Tibial artery (tissue), 4 donors: ENCODE measurements at places on chromosomes 12 and 14.

DNA sequence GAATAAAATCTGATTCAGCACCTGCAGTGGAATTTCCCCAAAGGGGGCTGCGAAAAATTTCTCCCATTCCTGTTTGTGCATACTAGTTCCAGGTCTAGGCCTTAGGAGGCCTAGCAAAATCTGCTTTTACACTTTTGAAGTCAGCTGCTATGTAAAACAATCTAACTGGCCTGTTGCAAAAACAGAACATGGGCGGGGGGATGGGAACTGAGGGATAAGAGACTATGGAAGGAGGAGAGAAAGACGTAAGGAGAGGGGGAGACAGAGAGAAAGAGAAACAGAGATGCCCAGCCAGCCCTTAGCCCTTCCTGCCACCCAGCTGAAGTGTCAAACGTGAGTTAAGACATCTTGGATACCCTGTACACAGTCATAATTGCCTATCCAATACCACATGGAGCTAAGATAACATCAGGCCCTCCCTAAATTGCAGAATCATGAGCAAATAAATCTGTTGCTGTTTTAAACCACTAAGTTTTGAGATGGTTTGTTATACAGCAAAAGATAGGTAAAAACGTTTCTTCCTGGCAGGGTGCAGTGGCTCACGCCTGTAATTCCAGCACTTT is 45.6 kb downstream of the SPTLC2 start:
- no peak for DNase-seq
- no peak overlapping the region for H3K27ac ChIP-seq
- no peaks in the 10 kb centered on the region for H3K27me3 ChIP-seq
- no peak overlapping the region for H3K4me3 ChIP-seq

DNA sequence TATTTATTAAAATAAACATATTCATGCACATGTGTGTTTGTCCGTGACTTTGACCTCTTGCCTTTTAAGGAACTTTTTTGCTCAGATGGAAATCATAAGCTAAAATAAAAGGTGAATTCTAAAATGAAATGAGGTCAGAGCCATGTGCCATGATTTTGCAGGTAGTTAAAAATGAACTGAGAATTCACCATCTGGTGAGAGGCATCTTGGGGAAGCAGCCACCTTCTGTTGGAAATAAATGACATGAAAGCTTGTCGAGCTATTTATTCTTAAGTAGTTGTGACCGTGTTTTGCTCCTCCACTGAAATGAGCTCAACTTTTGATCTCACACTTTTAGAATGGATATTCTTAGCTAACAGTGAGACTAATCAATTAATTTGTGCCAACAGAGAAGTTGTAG is 56.8 kb upstream of the CNOT2 start:
- H3K36me3 ChIP-seq = no peaks in the 10 kb centered on the region
- no peak for DNase-seq
- no peaks in the 10 kb centered on the region for H3K27me3 ChIP-seq
- H3K4me1 ChIP-seq = no peaks in the 10 kb centered on the region
- no peak overlapping the region for H3K27ac ChIP-seq

GRCh38 chr12:5478081-5478706 is 46.3 kb downstream of the NTF3 start:
- H3K4me3 ChIP-seq = no peak overlapping the region
- no peak for DNase-seq
- peaks cover 4% of the 10 kb centered on the region for H3K4me1 ChIP-seq
- H3K27me3 ChIP-seq = no peaks in the 10 kb centered on the region

- no peak overlapping the region for H3K4me3 ChIP-seq
- DNase-seq = no peak
- no peaks in the 10 kb centered on the region for H3K27me3 ChIP-seq
- H3K4me1 ChIP-seq = no peaks in the 10 kb centered on the region
Measured at GRCh38 chr12:77816196-77816595, 14.5 kb upstream of the NAV3 start.

GRCh38 chr14:91918186-91918883 is 29.2 kb downstream of the FBLN5 start:
- DNase-seq = no peak
- H3K27me3 ChIP-seq = no peaks in the 10 kb centered on the region
- H3K4me1 ChIP-seq = peaks cover 52% of the 10 kb centered on the region
- H3K36me3 ChIP-seq = no peaks in the 10 kb centered on the region
- H3K27ac ChIP-seq = peak overlapping the region; percentile 60

DNA sequence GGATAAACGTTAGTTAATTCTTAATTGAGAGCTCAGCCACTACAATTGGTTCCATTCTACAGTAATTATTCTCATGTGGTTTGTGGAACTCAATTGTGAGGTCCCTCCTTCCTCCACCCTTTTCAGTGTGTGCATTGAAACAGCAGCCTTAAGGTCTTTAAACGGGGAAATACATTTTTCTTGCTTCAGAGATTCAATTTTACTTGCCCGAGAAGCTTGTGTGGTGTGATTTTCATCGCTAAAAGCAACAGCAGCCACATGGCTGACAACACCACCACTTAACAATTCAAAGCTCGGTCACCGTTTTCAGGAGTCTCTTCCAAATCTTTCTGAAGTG is 733 bp upstream of the PPFIBP1 start:
- peak overlapping the region; percentile 78 for H3K4me3 ChIP-seq
- peaks cover 25% of the 10 kb centered on the region for H3K4me1 ChIP-seq
- DNase-seq = no peak
- H3K27me3 ChIP-seq = no peaks in the 10 kb centered on the region
- H3K36me3 ChIP-seq = no peaks in the 10 kb centered on the region

DNA sequence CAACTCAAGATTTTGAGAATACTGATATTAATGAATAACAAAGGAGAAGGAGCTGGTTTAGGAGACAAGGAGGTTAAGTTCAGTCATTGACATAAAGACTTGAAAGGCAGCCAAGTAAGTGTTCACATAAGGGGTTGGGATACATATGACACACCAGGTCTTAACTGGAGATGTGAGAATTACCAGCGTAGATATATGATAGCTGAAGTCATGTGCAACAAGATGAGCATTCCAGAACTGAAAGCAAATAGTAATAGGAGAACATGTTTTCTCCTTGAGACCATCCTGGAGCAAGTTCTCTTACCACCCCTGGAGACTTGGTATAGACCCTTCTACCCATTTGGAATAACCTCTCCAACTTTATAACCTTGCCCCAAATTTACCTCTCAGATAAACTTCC is 43.3 kb upstream of the NPFF start:
- H3K27ac ChIP-seq = no peak overlapping the region
- no peaks in the 10 kb centered on the region for H3K4me1 ChIP-seq
- peaks cover 34% of the 10 kb centered on the region for H3K36me3 ChIP-seq
- no peak for DNase-seq
- no peak overlapping the region for H3K4me3 ChIP-seq
- H3K27me3 ChIP-seq = no peaks in the 10 kb centered on the region

DNA sequence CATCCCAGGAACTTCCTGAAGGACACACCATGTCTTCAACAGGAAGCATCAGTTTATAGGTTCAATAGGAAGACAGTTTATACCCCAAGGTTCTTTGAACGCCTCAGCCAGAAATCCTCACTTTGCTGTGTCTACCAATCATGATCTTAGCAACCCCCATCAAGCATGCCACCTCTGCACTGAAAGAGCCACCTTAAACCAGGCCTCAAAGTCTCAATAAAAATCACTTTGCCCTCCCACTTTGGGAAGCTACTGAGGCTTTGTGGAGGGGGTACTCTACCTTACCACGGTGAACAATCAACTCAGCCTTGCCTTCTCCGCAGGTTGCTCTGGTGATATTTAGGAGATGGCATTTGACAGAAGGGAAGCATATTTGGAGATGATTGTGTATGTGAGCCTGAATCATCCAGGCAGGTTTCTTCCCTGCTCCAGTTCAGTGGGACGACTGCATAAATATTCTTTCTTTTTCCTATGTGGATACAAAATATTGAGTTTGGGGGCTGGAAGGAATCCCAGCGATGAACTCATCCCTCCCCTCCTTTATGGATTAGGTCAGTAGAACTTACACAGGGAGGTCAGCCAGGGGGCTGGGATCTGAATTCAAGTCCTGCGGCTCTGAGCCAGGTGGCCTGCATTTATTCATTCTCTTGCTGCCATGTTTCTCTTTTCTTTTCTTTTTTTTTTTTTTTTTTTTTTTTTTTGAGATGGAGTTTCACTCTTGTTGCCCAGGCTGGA is 42.8 kb upstream of the VASH1 start:
- H3K4me3 ChIP-seq = no peak overlapping the region
- H3K27me3 ChIP-seq = no peaks in the 10 kb centered on the region
- no peaks in the 10 kb centered on the region for H3K4me1 ChIP-seq
- H3K36me3 ChIP-seq = no peaks in the 10 kb centered on the region
- DNase-seq = no peak

DNA sequence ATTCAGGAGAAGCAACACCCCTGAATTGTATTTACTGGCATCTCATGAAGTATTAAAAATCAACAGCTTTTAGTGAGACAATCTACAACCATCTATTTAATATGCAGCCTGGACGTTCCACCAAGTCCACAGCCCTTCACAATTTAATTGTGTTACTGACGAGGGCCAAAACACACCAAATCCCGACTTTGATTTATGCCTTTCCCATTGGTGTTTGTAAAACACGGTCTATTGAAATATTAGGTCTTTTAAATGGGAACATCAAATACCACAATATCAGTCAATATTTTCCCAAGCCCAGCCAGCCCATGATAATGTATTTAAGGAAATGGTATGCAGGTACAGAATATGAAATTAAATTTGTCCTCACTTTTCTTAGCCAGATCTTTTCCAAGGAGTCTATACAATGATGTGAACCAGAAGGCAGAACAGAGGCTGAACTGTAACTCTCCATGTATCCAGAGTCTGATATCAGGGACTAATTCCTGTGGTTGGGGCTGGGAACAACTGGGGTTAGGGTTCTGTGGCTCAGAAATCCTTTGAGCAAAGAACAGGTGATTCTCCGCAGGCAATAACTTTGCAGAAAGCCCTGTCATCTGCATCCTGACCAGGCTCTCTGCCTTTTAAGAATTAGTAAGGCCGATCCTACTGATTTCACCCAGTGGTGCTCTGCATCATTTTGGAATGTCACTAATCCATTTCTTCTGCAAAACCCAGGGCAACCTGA is 179.3 kb upstream of the GZMB start:
- no peaks in the 10 kb centered on the region for H3K27me3 ChIP-seq
- H3K36me3 ChIP-seq = no peaks in the 10 kb centered on the region
- H3K4me3 ChIP-seq = no peak overlapping the region
- no peak overlapping the region for H3K27ac ChIP-seq

DNA sequence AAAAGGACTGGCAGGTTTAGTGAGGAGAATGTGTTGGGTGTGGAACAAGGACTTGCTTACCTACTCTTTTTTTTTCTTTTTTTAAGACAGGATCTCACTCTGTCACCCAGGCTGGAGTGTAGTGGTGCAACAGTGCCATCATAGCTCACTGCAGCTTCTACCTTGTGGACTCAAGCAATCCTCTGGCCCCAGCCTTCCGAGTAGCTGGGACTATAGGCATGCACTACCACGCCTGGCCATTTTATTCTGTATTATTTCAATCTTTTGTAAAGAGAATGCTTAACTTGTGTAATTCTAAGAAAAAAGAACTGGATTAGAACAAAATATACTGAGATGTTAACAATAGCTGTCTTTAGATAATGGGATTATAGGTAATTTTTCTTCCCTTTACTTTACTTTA is 1.9 kb upstream of the VRTN start:
- no peaks in the 10 kb centered on the region for H3K4me1 ChIP-seq
- no peaks in the 10 kb centered on the region for H3K36me3 ChIP-seq
- H3K4me3 ChIP-seq = no peak overlapping the region
